ENCODE measurements at places on chromosomes 6 and 20.
A peak's percentile ranks its signal among the peaks of the same experiment; 100 is the strongest.

- peak; percentile 86 for DNase-seq
Observed at GRCh38 chr6:7505189-7505699, 36.2 kb upstream of the DSP start.

GRCh38 chr6:44010411-44011349 is 116.6 kb downstream of the MRPL14 start:
- peak; percentile 98 for DNase-seq

GRCh38 chr6:148037496-148037895 is 305.1 kb upstream of the SASH1 start:
- no peak for DNase-seq

- DNase-seq = no peak
Observed at GRCh38 chr6:149441740-149442139, 41.7 kb downstream of the SUMO4 start.

- peak; percentile 32 for DNase-seq
Observed at GRCh38 chr6:16819752-16820151, 58.5 kb upstream of the ATXN1 start.

Data from AG10803 (cell line).